NCI-H1930 (cell line): ENCODE measurements at places on chromosomes 1 and 21.

GRCh38 chr1:170261669-170262068, 115.9 kb downstream of the NTMT2 start:
- no peak for DNase-seq

- DNase-seq, result no peak
Measured at GRCh38 chr1:89274411-89274857, 1.8 kb upstream of the GBP5 start.

DNA sequence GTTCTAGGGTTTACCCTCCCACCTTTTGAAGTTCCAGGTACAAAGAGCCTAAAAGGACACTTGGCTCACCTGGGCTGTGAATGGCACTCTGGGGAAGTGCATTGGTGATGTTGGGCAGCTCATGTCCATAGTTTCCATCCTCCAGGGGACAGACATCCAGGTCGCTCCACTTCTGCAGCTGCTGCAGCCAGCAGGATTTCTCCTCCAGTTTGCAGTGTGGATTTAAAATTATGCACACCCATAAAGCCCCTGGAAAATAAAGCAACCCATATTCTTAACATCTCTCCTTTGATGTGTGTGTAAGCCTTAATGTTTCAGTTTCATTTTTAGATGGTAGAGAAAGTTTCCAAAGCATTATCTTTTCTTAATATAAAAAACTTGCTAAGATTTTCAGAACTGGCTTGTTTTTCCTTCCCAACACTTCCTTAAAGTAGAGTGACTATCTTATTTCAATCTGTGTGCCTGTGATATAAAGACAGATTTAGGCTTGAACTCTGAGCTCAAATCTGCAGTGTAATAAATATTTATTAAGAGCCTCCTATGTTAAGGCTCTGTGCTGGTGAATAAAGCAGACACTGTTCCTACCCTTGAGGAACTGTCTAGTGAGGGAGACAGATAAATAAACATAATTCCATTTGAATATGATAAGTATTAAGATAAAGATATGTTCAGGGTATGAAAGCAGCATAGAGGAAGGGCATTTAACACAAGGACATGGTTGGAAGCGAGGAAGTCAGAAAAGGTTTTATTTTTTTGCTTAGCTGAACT, 39.1 kb downstream of the UROD start:
- DNase-seq, result no peak

GRCh38 chr1:116712510-116712909, 41.7 kb upstream of the CD2 start:
- DNase-seq, result no peak

DNA sequence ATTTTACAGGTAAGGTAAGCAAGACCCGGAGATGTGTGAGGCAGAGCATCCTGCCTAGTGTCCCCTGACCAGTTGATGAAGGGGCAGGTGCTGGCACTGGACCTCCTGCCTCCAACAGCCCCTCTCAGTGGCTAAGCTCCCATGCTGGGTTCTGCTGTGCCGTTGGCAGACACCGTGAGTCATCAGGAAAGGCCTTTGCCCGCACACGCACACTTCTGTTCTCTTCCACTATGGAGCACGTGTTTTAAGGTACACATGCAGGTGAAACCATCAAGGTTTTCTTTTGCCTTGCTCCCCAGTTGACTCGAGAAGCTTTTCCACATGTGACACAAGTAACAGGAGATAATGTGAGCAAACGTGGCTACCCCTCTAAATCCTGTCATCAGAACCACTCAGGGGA, 207.9 kb downstream of the RRAGC start:
- no peak for DNase-seq

DNA sequence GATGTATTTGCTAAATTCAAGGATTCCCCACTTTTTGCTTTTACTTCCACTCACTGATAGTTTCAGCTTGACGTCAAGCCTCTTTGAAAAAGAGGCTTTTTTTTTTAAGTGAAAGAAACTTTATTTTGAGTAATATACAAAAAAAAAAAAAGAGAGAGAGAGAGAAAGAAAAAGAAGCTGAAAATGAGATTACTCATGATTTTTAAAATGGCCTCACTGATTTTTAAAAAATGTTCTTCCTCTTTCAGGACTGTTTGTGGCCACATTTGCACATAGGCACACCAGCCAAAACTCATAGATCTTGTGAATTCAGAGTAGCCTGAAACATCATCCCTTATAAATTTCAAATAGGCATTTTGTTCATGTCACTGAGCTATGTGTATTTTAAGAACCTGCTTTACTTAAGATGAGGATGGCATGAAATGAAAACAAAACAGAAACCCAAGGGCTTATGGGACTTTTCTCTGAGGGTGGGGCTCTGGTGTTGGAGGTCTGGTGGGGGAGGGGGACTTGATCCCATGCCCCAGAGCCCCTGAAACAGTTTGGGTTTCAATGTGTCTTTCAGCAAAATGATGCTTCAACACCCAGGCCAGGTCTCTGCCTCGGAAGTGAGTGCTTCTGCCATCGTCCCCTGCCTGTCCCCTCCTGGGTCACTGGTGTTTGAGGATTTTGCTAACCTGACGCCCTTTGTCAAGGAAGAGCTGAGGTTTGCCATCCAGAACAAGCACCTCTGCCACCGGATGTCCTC, 6.1 kb downstream of the ATF3 start:
- no peak for DNase-seq

GRCh38 chr1:95407131-95407885, 173.3 kb downstream of the RWDD3 start:
- no peak for DNase-seq

DNA sequence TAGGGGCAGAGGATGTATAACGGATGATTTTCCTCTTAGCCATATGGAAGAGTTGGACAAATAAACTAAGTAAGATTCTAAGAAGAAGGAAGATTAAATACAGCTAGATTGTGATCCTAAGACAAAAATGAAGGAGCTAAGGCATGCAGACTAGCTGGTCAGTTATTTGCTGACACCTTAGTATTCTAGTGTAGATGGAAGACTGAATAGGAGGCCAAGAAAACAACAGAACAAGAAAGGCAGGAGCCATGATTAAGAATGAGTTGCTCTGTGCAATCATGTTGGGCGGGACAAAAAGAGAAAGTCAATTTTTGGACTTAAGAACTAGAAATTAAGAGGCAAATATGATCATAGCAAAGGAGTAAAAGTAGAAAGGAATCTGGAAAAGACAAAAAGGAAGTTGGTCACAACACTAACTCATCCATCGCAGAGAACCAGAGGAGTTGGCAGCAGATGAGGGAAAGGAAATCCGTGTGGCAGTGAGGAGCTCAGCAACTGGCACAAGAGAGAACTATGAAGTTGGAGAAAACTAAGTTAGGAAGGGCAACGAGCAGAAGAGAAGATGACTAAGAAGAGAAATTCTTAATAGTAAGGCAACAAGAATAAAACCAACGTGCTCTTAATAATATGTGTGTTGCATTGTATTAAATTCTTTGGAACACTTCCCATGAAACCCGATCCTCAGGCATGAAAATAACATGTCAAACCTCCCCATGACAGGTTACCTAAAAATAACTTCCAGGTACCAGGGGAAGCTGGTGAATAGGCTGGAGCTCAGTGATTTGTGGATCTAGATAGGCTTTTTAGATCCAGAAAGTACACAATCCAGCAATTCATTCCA, 234.4 kb downstream of the LTN1 start:
- no peak for DNase-seq

DNA sequence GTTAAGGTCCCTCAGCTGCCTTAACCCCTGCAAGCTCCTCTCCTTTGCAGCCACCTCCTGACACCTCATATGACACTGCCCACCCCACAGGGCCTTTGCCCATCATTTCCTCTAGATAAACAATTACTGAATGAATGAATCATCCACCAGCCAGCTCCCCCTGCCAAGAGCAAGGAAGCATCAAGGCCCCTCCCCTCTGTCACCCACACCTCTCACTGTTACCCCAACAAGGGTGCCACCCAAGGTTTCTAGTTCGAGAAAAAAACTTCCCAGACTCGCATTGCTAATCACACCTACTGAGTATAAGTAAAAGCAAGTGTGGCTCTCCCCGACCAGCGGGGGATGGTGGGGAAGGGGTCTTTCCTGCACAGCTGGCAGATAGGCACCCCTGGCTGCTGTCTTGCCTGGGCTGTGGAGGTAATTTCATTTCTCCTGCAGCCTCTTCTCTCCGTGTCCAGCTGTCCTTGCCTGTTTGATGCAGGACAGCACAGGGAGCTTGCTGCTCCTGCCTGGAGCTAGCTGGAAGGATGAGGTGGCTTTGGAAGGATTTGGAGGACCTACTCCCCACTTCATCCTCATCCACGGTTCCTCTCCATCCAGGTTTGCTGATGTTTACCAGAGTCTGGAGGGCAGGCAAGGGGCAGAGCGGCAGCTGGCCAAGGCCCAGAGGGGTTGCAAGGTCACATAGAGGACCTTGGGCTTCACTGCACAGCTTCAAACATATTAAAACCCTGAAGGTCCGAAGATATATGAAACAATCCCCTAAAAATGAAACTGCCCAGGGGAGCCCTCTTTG, 33.1 kb upstream of the LBR start:
- DNase-seq, result no peak
